ENCODE measurements at places on chromosomes 6 and 20.

DNA sequence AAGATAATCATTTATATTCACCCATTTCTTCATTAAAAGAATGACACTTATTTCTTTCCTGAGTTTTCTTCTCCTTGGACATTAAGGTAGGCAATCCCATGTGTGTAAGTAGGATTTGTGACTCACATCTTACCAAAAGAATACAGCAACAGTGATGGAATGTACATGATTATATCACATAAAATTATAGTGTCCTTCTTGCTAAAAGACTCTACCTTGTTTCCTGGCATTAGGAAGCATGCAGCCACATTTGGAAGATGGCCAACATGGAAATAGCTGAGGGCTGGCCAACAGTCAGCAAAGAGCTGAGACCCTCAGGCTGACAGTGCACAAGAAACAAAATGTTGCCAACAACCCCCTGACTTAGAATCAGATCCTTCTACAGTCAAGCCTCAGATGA, 327.9 kb upstream of the MARCKS start:
- DNase-seq, result no peak

- no peak for DNase-seq
Measured at GRCh38 chr20:64056639-64056888, 6.4 kb upstream of the TCEA2 start.

DNA sequence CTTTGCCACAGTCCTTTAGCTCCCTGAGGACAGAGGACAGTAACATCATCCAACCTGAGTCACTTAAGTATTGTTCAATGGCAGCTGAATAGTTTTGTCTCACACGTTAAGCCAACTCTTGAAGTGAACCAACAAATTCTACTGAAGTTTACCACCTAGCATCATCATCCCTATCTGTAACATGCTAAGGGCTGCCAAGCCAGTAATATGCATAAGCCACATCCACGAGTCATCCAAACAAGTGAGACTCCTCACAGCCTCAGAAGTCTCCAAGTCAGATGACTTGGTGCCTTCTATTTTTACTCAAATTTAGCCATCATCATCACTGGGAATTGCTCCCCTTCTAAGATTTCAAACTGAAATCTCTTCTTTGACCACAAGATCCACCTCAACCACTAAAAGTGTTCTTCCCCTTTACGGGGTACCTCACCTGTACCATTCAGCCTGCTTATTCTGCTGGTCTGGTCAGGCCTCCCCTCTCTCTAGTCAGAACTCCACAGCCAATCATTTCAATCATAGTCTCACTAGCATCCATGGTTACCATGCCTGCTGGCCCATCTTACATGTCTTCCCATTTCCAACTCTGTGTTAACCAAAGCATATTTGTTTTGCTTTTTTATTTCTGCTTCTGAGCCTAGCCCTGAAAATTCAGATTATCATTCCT, 73.7 kb downstream of the DTNBP1 start:
- DNase-seq, result no peak

GRCh38 chr20:44642203-44643153, 9.0 kb downstream of the ADA start:
- peak; percentile 85 for DNase-seq

DNA sequence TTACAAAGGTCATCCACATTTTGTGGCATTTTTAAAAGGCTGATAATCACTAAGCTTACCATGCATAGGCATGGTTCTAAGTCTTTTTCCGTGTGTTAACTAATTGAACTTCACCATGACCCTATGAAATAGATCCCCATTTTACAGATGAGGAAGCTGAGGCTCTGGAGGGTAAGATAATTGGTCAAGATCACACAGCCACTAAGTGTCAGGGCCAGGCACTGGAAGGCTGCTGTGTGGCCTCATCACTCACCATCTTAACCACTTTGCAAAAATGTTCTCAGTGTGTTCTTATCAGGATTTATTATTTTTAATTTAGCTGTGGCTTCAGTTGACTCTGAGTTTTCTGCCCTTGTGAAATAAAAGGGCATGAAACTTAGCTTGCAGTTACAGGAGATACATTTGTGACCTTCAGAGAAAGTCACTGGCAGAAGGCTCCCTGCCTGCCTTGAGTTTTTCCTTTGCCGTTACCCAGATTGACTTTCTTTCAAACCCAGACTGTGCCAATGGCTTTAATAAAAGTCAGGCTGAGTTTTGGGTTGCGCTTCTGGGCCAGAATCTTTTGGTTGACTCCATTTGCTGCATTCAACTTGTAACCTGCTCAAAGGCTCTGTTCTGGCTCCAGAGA, 82.0 kb downstream of the EZR start:
- DNase-seq, result no peak

DNA sequence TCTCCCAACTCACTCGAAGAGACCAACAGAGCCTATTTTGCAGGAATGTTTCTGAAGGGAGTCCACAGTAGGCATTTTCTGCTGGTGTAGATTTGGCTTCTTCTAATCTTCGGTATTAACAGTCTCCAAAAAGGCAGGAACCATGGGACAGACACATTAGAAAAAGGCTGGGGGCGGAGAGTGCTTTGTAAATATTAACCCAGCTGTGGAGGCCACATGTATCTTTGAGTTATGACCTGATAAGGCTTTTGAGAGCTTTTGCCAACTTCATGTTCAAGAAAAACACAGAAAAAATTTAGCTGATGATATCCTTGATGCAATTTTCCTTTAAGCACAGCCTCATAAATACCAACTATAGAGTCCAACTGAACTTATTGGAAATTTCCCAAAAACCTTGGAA, 119.4 kb upstream of the TSHZ2 start:
- no peak for DNase-seq

- no peak for DNase-seq
Measured at GRCh38 chr20:60055740-60056139, 97.5 kb downstream of the CDH26 start.

DNA sequence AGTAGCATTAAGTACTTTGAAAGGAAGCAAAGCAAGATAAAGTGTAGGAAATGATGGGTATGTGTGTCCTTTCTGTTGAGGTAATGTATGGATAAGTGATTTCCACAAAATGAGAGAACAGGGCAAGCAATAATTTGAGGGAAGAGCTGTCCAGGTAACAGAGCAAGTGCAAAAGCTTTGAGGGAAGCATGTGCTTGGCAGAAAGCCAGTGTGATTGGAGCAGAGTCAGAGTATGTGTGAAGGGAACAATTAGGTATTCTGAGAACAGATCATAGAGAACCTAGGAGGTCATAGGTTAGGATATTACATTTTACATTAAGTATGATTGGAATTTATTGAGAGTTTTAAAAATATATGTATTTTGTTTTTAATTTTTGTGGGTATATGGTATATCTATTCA, 30.2 kb upstream of the MAN1A1 start:
- DNase-seq, result peak; percentile 2

- DNase-seq, result no peak
Measured at GRCh38 chr20:25623225-25623735, 534 bp downstream of the NANP start.

- no peak for DNase-seq
Measured at GRCh38 chr6:22072949-22073348, 223.9 kb downstream of the PRL start.

DNA sequence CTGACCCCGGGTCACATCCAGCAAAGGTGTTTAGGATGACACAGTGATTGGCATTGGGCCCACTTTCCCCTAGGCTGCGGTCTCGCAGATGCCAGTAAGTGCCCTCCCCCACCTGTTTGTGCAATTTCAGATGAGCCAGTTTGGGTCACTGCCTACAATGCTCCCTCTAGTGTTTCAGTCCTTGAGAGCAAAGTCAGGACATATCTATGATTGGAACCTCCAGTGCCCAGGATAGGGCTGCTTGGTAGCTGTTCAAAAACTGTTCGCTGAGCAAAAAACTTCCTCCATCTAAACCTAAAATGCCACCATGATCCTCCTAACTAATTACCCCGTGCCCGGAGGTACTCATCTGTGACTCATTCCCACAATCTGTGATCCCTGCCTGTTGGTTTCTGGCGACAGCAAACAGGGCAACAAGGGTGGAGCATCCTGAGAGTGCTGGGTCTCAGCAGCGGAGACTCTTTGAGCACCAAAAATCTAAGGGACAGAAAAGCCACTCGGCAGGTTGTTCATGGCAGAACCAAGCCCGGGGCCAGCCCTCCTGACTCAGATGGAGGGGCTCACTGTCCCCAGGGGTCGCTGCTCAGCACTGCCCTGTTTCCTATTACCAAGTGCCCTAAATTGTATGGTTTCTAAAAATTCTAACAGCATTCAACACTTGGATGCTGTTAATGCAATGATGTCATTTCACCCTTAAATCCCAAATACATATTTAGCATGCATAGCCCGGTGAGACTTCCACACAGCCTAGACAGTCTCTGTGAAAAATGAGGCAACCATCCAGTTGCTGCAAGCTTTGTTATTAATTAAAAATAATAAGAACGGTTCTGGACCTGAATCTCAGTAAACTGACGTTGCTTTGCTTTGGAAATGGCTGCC, 5.0 kb downstream of the VSX1 start:
- peak; percentile 79 for DNase-seq

DNA sequence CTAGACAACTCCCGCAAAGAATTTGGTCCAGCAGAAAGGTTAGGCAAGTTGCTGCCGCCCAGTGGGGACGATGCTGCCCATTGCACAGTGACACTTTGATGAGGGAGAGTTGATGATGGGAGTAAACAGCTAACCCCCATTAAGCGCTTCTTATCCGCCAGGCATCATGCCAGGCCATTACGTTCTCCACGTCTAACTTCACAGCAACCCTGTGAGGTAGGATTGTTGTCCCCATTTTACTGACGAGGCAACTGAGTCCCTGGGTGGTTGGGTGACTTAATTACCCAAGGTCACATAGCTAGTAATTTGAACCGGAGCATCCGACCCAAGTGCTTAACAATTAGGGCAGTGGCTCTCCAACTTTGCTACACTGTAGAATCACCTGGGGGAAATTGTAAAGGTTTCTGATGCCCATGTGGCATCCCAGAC, 738 bp downstream of the RALGAPB start:
- no peak for DNase-seq

DNA sequence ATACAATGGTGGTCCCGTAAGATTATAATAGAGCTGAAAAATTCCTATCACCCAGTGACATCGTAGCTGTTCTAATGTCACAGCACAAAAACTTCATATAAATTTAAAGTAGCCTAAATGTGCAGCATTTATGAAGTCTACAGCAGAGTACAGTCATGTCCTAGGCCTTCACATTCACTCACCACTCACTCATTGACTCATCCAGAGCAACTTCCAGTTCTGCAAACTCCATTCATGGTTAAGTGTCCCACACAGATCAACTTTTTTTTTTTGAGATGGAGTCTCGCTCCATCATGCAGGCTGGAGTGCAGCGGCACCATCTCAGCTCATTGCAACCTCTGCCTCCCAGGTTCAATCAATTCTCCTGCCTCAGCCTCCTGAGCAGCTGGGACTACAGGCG, 20.9 kb upstream of the KCNG1 start:
- DNase-seq, result no peak

DNA sequence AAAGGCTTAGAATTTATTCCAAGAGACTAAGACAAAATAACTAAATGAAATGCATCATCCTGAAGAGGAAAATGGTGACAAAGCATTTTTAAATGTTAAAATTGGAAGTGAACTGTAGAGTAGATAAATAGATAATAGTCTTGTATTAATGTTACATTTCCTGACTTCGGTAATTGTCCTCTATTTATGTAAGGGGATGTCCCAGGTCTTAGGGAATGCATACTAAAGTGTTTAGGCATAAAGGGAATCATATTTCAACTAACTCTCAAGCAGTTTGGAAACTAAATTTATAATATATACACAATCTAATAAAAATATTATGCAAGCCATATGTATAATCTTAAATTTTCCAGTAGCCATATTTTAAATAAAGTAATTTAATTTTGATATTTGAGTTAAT, 159.3 kb downstream of the WDR27 start:
- DNase-seq, result no peak

- no peak for DNase-seq
Measured at GRCh38 chr6:29017428-29017802, 12.3 kb upstream of the ZNF311 start.

- no peak for DNase-seq
Measured at GRCh38 chr6:29183594-29183993, 12.9 kb downstream of the OR2J2 start.

- DNase-seq, result no peak
Measured at GRCh38 chr6:16514249-16514648, 247.0 kb downstream of the ATXN1 start.

DNA sequence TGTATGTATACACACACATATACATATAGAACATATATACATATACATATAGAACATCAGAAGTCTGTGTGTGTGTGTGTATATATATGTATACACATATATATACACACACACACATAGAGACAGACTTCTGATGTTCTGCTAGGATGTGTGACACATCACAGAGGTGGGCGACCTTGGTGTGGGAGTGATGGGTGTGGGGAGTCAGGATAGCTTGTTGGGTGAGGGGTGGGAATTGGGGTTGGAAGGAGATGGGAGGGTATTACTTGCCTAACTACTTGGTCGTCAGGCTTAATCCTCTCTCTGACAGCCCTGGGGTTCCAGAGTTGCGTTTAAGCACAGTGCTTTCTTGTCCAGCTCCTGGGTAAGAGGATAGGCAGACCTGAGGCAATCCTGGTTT, 8.3 kb downstream of the MYO6 start:
- DNase-seq, result no peak

DNA sequence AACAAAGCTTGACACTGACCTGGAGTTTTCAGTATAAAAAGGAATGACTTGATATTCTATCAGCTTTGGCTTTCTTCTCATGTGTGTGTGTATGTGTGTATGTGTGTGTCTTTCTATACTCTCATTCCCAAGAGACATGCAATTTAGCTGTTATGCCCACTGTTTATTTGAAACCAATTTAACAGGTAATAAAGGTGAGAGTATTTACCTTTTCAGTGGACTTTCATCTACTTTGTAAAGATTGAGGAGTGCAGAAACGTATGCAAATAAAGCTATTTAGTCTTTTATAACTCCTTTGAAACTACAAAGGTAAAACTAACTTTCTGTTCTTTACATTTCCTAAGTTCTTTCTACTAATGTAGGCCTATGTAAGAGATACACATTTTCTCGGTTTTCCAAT, 103.5 kb upstream of the HS3ST5 start:
- no peak for DNase-seq

DNA sequence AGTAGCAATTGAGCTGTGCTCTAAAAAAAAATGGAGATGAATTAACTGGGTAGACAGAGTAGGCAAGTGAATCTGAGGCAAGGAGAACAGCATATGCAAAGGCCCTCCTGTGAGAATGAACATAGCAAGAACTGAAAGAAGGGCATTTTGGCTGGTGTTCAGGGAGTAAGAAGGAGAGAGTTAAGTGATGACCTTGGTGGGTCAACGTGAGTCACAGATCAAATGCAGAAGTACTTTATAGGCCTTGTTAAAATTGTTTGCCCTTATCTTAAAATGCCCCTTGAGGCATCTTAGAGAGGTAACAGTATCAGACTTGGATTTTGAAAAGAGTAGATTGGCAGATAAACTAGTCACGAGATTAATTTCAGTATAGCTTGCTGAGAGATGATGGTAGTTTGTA, 24.5 kb downstream of the NDUFAF5 start:
- no peak for DNase-seq

DNA sequence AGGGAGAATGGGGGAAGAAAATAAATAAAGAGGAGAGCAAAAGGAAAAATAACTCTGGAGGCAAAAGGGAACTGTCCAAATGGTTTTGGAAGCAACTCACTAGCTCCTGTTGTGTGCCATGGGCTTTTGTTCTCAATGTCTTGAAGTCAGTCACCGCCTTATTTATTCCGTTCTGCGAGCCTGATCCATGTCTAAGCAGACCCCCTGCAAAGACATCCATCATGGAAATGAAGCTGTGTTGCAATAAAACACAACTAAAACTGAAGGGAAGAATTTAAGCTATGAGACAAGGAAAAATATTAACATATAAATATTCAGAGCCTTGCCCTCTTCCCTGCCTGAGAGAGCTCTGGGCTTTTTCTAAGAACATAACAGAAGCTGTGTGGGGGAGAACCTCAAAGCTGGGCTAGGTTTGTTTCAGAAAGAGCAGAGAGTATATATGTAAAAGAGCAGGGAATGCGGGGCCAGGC, 373.2 kb upstream of the CNR1 start:
- no peak for DNase-seq
